ACHN (cell line): ENCODE measurements at places on chromosomes 7 and 10.
A peak's percentile ranks its signal among the peaks of the same experiment; 100 is the strongest.

DNA sequence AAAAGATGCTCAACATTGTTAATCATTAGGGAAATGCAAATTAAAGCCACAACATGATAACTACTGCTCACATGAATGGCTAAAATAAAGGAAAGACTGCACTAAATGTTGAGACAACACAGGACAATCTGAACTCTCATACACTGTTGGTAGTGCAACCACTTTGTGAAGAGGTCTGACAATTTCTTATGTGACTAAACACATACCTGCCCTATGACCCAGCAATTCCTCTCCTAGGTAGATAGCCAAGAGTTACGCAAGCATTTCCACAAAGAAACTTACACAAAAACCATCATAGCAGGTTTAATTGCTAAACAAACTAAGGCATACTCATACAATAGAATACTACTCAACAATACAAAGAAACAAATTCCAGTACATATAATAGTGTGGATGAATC is 41.8 kb upstream of the HERPUD2 start:
- DNase-seq = no peak

- no peak for DNase-seq
These were observed 41.1 kb downstream of the SUGCT start for GRCh38 chr7:40175725-40176510.

DNA sequence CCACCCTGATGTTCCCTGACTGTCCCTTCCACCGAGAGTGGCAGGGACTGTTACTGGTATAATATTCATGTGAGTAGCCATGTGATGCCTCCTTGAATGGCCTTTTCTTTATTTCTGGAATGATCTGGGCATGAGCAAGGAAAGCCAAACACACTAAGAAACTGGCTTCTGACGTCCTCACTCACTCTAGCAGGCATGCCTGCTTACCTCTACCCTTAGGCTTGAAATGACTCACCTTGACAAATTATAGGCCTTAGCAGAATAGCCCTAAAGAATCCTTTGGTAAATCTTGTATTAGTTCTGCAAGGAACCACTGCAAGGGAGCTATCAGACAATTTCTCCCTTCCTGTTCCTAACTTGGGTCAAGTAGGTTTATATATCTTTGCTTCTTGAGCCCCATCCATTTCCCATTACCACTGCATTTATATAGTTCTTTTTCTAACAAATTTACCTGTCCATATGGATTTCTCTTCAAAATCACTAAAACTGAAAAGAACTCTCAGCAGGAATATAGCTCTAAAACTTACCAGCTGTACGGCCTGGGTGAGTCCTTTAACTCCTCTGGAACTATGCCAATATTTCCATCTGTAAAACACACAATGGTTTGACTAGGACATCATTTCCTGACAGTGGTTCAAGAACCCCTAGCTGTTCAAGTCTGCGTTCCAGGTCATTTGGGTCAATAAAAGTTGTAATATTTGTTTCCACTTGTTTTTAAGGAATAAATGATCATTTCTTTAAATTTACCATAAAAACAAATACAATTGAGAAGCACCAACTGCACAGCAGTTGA is 13.0 kb upstream of the NDUFA5 start:
- DNase-seq = no peak

DNA sequence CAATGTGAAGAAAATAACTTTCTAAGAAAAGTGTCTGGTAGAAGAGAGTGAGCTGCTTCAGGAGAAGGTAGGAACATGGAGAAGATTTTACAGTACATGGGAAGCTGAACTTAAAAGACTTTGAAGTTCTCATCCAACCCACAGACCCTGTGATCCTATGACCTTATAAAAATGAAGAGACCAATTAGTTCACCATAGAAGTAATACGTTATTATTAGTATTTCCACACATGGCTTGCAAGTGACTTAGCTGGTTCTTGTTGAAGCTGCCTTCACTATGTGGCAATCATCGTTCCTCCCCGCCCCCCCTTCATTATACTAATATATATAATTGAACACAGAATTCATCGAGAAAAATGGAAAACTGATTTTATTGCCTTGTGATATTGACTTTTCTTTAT is 129.1 kb downstream of the SND1 start:
- DNase-seq = no peak

DNA sequence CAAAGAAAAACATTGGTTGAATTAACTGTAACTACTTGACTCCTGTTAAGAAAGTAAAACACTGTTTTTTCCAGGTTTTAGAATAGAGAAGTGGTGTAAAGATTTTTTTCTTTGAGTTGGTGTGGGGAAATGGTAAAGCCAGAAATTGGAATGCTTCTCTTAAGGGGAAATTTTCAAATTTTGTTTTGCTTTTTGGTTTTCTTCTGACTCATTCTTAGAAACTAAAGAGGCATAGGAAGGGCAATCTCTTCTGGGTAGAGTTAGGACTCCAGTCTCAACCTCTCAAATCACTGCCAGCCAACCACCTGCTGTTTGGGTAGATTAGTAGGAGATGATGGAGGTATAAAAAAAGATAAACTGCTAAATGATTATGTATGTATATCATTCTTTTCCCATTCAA is 47.7 kb upstream of the STRIP2 start:
- no peak for DNase-seq

DNA sequence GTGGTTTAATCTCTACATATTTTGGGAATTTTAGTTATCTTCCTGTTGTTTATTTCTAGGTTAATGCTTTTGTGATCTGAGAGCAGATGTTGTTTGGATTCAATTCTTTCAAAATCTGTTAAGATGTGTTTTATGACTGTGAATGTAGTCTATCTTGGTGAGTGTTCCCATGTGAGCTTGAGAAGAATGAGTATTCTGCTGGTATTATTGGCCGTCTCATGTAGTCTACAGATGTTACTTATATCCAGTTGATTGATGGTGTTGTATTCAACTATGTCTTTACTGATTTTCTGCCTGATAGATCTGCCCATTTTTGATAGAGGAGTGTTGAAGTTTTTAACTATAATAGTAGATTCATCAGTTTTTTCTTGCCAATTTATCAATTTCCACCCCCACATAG is 141.4 kb upstream of the FOXP2 start:
- no peak for DNase-seq

GRCh38 chr10:104084482-104085142 is 1.1 kb downstream of the COL17A1 start:
- DNase-seq = no peak

GRCh38 chr7:107007007-107007891 is 37.3 kb upstream of the PRKAR2B start:
- no peak for DNase-seq

DNA sequence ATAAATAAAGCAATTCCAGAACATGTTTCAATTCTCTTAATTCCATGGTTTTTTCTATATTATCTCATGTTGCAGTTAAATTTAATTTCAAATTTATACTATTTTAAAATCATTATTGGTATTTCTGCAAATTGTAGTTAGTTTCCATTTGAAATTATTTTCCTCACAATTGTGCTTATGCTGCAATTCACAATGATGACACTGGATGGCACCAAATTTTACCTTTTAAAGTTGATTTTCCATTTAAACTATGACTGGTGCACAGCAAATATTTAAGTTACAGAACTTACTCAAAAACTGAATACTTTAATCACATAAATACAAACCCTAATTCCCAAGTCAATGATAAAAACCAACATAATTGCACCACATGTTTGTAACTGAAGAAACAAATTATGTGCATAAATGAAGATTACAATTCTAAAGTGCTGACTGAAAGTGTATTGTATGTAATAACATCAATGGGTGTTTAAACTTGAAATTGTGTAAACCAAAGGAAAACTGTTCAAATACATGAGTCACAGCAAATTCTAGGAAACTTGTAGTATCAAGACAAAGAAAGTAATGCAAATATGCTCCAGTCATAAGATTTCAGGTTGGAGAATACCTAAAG is 75.3 kb upstream of the AASS start:
- DNase-seq = peak; percentile 50

- DNase-seq = no peak
These were observed 13.9 kb downstream of the STX1A start for GRCh38 chr7:73705551-73705920.

DNA sequence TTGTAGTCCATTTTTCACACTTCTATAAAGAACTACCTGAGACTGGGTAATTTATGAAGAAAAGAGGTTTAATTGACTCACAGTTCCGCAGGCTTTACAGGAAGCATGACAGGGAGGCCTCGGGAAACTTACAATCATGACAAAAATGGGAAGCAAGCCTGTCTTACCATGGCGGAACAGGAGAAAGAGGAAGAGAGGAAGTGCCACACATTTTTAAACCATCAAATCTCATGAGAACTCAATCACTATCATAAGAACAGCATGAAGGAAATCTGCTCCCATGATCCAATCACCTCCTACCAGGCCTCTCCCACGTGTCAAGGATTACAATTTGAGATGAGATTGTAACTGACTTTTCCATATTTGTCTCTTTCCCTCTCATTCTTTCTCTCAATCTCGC is 9.3 kb upstream of the PNPLA8 start:
- no peak for DNase-seq

- DNase-seq = no peak
These were observed 44.8 kb upstream of the CPXM2 start for GRCh38 chr10:123936426-123936825.

DNA sequence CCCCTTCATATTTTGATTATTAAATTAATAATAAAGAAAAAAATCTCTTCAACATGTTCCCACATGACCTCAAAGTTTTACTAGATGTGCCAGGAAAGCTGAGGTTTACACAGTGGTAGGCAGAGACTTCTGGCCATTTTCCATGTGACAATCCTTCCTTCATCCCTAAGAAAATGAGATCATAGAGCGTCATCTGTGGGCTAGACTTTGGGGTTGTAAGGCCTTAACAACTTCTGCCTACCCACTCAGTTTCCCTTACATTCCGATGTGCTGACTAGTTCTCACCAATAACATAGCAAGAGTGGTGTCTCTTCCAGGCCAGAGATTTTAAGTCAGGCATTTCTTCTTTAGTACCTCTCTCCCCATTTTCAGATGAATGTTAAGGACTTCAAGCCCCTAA is 171.1 kb upstream of the PHF14 start:
- DNase-seq = peak; percentile 58

GRCh38 chr10:22719406-22720042 is 5.1 kb upstream of the PIP4K2A start:
- DNase-seq = no peak

- no peak for DNase-seq
These were observed 336.1 kb upstream of the KCND2 start for GRCh38 chr7:119936836-119937235.

GRCh38 chr7:6705959-6706665 is 635 bp downstream of the ZNF12 start:
- DNase-seq = peak; percentile 60

DNA sequence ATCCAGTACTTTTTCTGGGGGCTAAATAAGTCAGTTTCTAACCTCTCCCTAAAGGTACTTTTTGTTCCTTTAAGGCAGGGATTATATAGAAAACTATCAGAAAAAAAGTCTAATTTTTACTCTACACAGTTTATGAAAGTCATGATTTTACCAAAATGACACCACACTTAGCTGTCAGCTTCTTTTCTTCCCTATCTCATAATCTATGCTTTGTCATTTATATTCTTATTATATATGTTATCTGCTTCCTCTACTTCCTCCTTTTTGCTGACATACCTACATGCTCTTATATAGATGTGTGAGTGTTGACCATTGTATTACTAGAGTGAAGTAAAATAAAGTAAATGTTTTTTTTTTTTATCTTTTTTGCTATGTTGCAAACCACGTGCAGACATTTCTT is 203.9 kb upstream of the CHRM2 start:
- DNase-seq = no peak

GRCh38 chr7:70588191-70588921 is 543.6 kb upstream of the GALNT17 start:
- no peak for DNase-seq

DNA sequence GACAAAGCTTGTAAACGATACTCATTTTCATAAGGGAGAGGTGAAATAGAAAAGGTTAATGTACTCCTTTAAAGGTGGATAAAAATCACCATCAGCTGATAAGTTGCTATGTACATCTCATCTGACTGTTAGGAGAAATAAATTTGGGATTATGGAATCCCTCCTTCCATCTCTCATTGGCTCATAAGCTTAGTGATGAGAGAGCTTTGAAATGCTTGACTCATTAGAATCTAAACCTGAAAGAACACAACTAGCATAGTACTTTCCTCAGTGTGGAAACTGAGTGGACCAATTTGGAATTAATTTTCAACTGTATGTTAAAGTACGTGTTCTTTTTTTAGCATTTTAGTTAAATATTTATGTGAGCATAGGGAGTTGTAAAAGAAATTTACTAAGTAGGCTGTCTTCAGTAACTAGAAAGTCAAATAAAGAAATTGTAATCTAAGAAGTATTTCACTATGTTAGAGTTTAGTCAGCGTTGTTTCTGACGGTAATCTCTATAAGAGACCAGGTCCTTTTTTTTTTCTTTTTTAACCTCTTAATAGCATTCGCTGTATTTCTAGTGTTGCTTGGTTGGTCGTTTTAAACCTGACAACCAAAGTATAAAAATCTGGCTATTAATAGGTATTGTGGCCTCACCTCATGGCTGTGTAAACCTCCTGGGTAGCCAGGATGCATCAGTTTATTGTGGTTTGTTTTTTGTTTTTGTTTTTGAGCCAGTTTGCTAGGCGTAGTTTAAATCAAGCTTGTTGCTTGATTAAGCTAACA is 34.4 kb downstream of the FHIP2A start:
- DNase-seq = peak; percentile 63

DNA sequence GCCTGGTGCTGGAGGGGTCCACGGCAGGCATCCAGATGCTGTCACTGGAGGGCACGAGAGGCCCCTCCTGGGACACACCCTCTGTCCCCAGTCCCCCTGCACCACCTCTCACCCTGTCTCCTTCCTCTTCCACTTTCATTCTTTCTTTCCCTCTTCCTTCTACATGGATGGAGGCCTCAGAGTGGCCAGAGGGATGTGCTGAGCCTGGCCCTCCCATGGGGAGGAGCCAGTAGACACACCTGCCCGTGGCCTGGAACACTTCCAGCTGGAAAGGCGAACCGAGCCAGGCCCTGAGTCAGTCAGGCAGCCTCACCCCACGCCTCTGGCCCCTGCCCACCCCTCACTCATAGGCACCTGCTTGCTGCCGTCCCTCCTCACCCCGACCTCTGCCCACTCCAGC is 55.9 kb upstream of the MXI1 start:
- no peak for DNase-seq

DNA sequence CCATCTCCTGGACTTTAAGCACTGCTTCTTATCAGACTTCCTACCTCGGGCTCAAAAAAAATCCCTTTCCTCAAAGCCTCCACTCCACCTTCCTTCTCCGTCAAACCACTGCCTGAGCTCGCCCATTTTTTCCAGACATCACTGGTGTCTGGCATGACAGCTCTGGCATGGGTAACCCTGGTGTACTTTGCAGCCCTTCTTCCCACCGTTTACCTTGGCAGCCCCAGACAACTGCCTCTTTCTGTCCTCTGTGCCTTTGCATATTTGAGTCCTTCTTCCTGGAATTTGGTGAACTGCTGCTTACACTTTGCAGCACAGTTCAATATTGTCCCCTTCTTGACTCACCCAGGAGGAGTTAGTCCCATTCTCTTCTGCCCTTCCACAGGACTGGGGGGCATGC is 144.6 kb upstream of the TBX20 start:
- no peak for DNase-seq

- DNase-seq = no peak
These were observed 13.9 kb downstream of the PARD3 start for GRCh38 chr10:34801097-34801733.
